ENCODE measurements at places on chromosomes 6 and 20. TPM values are rescaled to one million over a fixed set of nuclear protein-coding genes. Genes with fewer than 3 reads are reported as not detected.

GRCh38 chr6:33967966-33968724 lies 164.3 kb upstream of the MLN start:
- peak; percentile 1 for DNase-seq

DNA sequence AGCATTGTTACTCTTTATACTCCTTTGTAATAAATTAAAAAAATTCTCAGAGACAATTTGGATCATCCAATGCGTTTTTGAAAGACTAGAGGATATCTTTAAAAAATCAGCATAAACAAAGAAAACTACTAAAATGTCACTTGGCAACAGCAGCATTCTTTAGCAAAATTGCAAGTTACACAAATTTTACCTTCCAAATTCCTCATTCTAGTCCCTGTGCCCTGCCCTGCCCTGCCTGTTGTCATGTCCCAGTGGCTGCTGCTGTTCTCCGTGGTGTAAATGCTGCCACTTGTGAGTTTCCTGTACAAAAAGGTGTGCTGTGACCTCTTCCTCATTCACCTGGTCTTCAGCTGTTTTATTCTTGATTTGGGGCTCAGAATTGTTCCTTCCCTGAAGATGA lies 83.2 kb downstream of the CDC5L start:
- DNase-seq = no peak

DNA sequence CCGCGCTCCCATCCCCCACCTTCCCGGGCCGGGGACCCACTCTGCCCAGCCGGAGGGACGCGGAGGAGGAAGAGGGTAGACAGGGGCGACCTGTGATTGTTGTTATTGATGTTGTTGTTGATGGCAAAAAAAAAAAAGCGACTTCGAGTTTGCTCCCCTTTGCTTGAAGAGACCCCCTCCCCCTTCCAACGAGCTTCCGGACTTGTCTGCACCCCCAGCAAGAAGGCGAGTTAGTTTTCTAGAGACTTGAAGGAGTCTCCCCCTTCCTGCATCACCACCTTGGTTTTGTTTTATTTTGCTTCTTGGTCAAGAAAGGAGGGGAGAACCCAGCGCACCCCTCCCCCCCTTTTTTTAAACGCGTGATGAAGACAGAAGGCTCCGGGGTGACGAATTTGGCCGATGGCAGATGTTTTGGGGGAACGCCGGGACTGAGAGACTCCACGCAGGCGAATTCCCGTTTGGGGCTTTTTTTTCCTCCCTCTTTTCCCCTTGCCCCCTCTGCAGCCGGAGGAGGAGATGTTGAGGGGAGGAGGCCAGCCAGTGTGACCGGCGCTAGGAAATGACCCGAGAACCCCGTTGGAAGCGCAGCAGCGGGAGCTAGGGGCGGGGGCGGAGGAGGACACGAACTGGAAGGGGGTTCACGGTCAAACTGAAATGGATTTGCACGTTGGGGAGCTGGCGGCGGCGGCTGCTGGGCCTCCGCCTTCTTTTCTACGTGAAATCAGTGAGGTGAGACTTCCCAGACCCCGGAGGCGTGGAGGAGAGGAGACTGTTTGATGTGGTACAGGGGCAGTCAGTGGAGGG lies 2.8 kb downstream of the SOX4 start:
- peak; percentile 76 for DNase-seq

GRCh38 chr6:40620574-40621240 lies 33.5 kb upstream of the LRFN2 start:
- DNase-seq = no peak

The RFX6 gene
- total RNA-seq = not detected

The C6orf163 gene
- 4.7 TPM for total RNA-seq

DNA sequence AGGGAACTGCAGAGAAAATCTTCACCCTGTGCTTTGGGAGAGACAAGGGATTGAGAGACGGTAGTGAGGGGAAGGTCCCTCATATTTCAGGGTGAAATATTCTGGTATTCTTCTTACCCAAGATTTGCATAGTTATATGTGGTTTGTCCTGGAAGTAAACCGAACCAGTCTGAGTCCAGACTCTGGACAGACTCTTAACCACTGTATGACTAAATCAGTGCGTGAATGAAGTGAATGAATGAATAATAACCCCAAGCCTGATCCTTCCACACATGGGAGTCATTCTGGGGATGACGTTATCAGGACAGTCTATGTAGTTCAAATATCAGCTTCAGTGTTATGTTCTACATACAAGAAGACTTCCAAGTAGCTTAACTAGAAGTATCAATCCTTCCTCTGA lies 690.7 kb downstream of the KIF16B start:
- no peak for DNase-seq

GRCh38 chr20:39658662-39659409 lies 696.7 kb downstream of the DHX35 start:
- DNase-seq = no peak

- DNase-seq = no peak
These were observed 8.0 kb downstream of the STMN3 start for GRCh38 chr20:63645218-63645617.

DNA sequence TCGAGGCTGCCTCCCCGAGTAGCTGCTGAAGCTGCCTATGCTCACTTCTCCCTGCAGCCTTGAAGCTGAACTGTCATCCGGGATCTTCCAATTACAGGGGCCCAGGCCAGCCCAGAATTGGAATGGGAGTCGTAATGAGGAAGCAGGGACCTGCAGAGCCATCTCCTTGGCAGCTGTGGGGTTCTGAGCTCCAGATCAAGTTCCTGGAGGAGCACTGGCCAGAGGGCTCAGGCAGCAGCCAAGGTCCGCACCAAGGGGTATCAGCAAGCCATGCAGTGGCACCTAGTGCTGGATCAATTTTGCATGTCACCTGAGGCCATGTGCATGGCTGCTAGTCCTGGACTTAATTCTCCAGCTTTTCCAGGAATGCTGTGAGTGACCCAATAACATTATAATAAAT lies 163.2 kb upstream of the TSHZ2 start:
- no peak for DNase-seq

The NEDD9 gene
- total RNA-seq = 55.4 TPM

DNA sequence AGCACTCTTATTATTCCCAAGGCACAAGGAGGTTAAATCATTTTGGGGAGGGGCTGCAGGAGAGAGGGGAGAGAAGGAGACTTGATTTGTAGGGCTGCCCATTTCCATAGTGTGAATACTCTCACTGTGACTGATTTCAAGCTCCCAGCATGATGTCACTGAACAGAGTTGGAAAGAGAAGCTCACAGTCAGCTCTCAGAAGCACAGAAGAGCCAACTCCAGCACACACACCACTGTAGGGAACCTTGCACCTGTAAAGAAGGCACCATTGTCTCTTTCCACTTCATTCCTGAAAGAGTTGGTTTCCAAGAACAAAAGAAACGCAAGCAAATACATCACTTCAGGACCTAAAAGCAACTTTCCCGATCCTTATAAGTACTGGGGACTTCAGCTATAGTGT lies 12.7 kb upstream of the STK35 start:
- DNase-seq = no peak

GRCh38 chr6:169722362-169723199 lies 1.7 kb downstream of the PHF10 start:
- DNase-seq = no peak

The PBOV1 gene
- not detected for total RNA-seq

GRCh38 chr6:160523223-160523622 lies 140.9 kb downstream of the LPA start:
- DNase-seq = no peak

- no peak for DNase-seq
These were observed 10.9 kb downstream of the C6orf132 start for GRCh38 chr6:42131531-42131930.

- DNase-seq = no peak
These were observed 158.3 kb downstream of the GRM4 start for GRCh38 chr6:33987531-33988021.

GRCh38 chr20:41165001-41165882 lies 27.9 kb downstream of the PLCG1 start:
- no peak for DNase-seq

DNA sequence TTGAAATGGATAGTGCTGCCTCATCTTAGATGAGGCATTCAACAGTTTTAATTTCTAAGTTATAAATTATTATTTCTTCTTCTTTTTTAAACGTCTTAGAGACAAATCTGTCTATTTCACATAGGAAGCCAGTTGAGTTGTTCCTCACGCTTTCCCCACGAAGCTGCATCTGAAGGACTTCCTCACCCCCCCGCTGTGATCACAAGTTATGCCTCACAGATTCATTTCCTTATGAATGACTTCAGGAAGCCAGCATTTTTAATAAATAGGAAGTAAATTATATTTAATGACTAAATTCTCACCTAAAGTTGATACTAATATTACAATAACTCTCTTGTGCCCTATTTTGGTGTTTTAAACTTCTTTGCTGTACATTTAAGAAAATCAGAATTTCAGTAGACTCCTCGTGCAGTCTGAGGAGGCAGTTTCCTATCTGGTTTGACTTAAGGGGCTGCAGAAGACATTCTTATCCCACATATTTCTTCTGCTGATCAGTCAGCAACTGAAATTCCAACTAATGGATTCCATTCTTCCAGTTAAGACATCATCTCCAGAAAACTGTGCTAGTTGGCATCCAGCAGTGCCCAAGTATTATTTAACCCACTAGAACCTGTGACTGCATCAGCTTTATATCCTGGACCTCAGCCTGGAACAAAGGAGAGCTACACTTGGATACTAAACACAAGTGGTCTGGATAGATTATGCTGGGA lies 182.7 kb upstream of the CCN2 start:
- DNase-seq = no peak

GRCh38 chr20:53737396-53738038 lies 143.9 kb upstream of the ZNF217 start:
- no peak for DNase-seq

- no peak for DNase-seq
These were observed 180.8 kb upstream of the CHD6 start for GRCh38 chr20:41798930-41799502.

- no peak for DNase-seq
These were observed 201.2 kb upstream of the SMLR1 start for GRCh38 chr6:130625825-130626527.

- no peak for DNase-seq
These were observed 312.9 kb downstream of the SAMD5 start for GRCh38 chr6:147821295-147821897.

GRCh38 chr6:127328043-127328609 lies 15.3 kb downstream of the ECHDC1 start:
- no peak for DNase-seq
